ENCODE measurements at places on chromosomes 3 and 15.

- no peak for DNase-seq
Observed at GRCh38 chr3:192843723-192844485, 73.8 kb downstream of the MB21D2 start.

- no peak for DNase-seq
Observed at GRCh38 chr3:175397372-175397771, 538.2 kb downstream of the NAALADL2 start.

DNA sequence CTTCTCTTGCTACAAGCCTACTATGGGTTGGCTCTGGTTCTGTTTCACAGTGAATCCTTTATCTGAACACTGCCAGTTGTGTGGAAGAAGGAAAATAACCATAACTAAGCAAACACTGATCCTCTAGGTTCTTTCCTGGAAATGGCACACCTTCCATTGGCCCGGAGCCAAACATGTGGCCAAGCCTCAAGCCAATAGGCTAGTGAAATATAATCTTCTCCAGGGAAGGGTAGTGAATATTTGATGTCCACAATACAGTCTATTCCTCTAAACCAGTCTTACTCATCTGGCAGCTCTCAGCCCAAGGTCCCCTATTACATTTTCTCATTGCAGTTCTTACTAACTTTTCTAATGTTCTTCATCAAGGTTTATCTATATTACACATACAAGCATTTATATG lies 921.3 kb downstream of the TUSC7 start:
- peak; percentile 15 for DNase-seq

DNA sequence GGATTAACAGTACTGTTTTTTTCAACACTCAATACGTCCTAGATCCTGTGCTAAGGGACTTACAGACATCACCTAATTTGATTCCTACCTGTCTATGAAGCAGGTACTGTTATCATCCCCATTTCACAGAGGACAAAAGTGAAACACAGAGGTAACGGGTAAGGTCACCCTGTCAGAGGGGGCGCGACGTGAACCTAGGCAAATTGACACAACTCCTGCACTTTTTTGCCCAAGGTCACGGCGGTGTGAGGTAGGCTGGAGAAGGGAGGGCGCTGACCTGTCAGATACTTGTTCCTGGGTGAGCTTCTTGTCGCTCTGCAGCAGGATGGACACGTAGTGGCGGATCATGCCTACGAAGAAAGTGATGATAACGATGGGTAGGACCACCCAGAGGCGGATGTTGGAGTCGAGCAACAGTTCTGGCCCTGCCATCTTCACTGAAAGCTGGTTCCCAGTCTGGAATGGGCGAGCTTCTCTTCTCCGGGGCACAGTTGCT lies 363 bp downstream of the EMC3 start:
- DNase-seq, result no peak

- no peak for DNase-seq
Observed at GRCh38 chr15:57892181-57892580, 173.3 kb downstream of the ALDH1A2 start.
